ENCODE measurements at places on chromosomes 1 and 21.

- peak; percentile 6 for DNase-seq
Measured at GRCh38 chr21:46322351-46323226, 1.1 kb downstream of the C21orf58 start.

GRCh38 chr1:25819491-25820246 lies at the start of gene MTFR1L:
Gene MTFR1L, plus strand, starts transcription at chr1:25819954. Its CDS starts 3,151 bp downstream, at chr1:25823105.
- DNase-seq: peak; percentile 96

DNA sequence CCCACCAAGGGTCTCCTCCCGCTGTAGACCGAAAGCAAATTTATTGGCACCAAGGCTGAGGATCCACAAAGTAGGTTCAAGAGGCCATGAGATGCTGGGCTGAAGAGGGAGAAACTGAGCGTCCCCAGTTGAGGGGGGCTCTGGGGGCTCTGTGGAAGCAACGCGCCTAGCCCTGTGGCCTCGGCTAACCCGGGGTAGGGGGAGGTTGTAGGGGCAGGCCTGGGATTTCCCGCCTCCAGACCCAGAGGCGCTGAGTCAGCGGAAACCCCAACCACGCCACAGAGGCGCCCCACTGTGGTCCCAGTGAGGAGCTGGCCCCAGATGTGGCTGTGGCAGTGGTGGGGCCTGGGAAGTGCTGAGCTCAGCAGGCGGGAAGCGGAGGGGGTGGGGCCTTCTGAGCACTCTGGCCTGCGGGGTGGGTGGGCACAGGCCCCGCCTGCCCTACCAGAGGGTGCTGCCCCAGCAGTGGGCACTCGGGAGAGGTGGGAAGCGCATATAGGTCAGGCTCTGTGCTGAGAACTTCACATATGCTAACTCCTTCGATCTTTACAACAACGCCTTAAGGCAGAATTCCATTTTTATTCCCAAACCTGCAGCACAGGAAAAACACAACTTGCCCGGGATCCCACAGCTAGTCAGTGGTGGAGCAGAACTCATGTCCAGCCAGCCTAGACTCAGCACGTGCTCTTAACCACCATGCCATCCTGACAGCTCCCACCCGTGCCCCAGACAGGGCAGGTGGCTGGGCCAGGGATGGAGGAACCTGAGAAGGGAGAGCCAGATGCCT lies 1.5 kb upstream of the COL16A1 start:
- DNase-seq: peak; percentile 64

- DNase-seq: no peak
Measured at GRCh38 chr1:165938844-165939243, 111.4 kb downstream of the UCK2 start.

DNA sequence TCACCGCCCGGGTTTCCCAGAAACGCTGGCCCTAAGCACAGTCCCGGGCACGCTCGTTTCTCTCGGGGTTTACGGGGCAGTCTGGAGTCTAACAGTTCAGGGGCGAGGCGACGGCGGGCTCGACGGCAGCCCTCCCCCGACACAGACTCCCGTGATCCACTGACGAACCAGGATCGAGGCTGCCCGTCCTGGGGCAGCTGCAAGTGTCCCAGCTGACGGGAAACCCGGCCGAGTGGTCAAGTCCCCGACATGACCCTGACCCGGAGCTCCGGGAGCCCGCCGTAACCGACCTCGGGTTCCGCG lies 494 bp downstream of the UBE2J2 start:
- no peak for DNase-seq

- no peak for DNase-seq
Measured at GRCh38 chr1:108686614-108687313, 5.3 kb upstream of the PRPF38B start.

DNA sequence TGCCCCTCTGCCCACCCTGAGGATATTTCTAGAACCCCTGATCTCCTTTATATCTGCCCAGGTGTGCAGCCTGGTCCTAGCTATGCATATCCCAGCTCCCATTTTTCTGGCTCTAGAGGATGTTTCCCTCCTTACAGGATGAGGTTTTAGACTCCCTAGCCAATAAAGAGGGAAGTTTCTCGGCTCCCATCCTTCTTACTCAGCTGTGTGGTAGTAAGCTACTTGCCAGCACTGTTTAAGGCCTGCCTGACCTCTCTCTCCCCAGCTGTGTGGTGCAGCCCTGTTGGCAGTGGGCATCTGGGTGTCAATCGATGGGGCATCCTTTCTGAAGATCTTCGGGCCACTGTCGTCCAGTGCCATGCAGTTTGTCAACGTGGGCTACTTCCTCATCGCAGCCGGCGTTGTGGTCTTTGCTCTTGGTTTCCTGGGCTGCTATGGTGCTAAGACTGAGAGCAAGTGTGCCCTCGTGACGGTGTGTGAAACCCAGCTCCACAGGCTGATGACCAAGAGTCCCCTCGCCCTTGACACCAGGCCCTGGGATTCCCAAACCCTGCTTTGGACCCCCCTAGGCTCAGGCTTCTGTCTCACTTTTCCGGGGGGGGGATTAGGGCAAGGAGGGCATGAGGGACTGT lies 7.8 kb upstream of the P3R3URF start:
- DNase-seq: no peak

- DNase-seq: no peak
Measured at GRCh38 chr1:230102472-230102871, 35.4 kb downstream of the GALNT2 start.

GRCh38 chr1:147273409-147274336 lies 31.2 kb downstream of the CHD1L start:
- peak; percentile 10 for DNase-seq

DNA sequence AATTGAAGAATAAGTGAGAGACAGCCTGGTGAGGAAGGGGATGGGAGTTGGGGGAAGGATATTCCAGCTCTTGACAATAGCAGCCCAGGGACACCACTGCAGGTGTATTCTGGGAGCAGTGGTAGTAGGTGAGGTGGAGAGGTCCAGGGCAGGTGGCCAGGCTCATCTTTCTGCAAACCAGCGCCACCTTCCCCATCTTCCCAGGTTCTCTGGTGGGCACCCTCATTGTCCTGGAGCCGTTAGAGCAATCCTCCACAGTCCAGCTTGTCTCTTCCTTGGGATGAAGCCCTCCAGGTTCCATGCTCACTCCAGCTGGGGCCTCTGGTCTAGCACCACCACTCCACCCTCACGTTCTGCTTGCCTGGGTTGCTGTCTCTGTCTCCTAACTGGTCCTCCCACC lies 97.0 kb downstream of the IER5 start:
- no peak for DNase-seq

DNA sequence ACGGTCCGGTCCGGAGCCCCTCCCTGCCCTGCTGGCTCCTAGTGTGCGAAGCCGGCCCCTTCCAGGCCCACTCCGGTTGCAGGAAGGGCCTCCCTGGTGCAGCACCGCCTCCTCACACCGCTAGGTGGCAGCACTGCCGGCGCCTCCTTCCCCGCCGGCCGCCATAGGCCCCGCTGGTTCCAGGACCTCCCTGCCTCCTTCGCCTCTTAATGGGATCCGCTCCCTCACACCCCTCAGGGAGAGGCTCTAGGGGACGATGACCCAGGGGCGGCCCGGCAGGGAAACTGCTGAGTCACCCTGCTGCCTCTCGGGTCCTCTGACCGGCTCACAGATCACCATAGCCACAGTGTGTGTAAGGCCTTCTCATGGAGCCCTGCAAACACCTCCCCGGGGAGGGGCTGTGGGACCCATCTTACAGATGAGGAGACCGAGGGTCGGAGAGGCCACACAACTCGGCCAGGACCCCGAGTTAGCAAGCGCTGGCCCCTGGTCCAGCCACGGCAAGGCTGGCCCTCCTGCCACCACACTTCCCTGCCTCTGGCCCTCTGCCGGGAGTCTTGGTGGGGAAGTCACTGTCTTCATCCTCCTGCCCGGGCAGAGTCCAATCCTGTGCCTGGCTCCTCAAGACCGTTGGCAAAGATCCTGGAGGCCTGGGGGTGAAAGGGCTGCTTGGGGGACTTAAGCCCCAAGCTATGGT lies 1.6 kb upstream of the AJAP1 start:
- DNase-seq: peak; percentile 51

GRCh38 chr1:64405833-64406232 lies 64.1 kb upstream of the CACHD1 start:
- no peak for DNase-seq

DNA sequence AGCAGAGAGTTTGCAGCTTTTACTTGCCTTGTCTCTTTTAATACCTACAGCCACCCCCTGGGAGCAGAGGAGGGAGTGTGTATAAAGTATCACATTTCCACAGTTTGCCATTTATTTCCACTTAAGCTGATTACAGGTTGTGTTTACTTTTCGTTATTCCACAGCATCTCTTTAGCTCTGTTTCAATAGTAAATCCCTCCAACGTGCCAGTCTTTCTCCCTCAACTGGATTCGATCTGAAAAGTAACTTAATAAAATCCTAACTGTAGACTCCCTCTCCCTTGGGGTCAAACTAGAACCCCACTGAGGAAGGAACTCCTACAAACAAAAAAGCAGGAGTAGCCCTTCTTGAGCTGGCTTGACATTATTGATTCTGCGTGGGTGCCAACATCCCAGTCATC lies 3.1 kb upstream of the FCGR2A start:
- no peak for DNase-seq

GRCh38 chr1:150066838-150067183 lies 765 bp upstream of the VPS45 start:
- peak; percentile 43 for DNase-seq

DNA sequence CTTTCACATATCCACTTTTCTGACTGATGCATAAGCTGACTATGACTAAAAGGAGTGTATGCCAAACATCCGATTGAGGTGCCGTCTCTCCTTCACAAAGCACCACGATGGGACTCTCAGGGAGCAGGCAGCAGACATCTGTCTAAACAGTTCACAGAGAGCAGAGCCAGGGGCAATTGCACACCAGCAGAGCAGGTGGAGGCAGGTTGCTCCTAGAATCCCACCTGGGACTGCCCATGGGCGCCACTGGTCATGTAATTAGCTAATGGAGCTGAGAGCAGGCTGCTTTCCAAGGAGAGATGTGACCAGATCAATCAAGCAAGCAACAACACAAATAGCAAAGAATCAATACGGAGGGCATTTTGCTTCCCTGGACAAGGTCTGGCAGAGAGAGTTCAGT lies 30.5 kb upstream of the COA6 start:
- no peak for DNase-seq

DNA sequence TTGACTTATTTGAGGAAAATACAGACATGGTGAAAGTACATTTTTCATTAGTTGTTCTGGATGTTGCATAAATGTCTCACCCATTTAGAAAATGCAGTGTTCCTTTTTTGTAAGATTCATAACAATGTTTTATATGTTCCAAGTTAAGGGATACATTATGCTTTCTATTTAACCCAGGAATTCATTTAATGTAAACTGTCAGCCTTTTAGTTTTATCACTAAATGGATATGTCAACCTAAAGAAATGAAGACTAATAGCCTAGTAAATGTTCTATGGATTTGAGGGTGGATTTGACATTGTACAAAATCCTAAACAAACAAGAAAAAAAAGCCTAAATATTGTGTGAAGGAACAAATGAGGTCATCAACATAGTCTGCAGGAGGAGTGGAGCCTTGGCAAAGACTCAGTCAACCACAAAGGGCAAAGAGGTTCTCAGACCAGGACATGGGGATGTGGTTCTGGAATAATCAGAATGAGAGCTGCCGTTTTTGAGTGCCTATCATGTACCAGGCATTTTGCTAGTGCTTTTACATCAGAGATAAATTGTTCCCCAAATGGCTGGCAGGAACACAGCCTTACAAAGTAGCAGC lies 8.8 kb upstream of the INSL5 start:
- no peak for DNase-seq
